ENCODE measurements at places on chromosomes 1 and 21.

- no peak for DNase-seq
Observed at GRCh38 chr21:30986965-30987364, 51.3 kb downstream of the KRTAP19-8 start.

DNA sequence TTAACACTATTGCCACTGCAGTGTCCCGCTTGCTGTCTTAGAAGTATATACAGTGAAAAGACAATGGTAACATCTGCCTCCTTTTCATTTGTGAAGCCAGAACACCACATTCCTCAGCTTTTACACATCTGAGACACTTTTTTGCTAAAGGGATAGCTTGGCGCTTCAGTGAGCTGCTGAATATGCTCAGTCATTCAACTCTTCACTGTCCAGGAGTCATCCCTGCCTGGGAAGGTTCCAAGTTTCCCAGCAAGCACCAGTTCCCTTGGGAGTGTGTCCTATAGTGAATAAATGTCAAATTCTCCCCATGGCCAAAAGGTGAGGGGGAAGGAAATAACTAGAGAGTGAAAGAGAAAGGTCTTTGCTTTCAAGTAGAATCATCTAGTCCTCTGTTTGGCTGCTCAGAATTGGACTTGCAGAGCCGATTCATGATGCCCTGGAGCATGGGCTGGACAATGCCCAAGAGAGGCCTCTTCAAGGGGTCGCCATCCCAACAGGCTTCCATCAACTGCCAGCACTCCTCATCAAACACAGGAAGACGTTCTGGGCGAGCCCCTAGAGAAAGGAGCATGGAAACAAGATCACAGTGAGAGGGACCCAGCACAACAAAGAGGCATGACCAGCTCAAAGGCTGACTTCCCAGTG is 25.5 kb upstream of the RBBP5 start:
- DNase-seq: peak; percentile 81

GRCh38 chr1:42933060-42933586 is 25.5 kb downstream of the SLC2A1 start:
- no peak for DNase-seq

GRCh38 chr1:62361431-62361830 is 42.2 kb upstream of the KANK4 start:
- no peak for DNase-seq

DNA sequence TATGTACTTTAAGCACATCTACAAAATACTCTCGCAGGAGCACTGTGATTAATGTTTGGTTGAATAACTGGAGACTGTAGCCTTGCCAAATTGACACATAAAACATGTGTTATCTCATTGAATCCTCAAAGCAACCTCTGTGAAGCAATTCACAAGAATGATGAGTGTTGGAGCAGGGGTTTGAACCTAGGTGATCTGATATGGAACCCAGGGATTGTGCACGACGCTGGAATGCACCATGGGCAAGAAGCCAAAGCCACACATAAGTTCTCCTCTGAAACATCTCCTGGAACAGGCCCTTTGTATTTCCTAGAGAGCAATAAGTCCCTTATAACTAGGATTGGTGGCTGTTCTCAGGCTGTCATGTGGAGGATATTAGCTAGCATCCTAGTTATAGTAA is 124.6 kb upstream of the IVNS1ABP start:
- DNase-seq: peak; percentile 88

- DNase-seq: no peak
Observed at GRCh38 chr1:16189003-16189402, 23.4 kb downstream of the ARHGEF19 start.

GRCh38 chr1:64183395-64184002 is 19.9 kb upstream of the UBE2U start:
- peak; percentile 48 for DNase-seq

DNA sequence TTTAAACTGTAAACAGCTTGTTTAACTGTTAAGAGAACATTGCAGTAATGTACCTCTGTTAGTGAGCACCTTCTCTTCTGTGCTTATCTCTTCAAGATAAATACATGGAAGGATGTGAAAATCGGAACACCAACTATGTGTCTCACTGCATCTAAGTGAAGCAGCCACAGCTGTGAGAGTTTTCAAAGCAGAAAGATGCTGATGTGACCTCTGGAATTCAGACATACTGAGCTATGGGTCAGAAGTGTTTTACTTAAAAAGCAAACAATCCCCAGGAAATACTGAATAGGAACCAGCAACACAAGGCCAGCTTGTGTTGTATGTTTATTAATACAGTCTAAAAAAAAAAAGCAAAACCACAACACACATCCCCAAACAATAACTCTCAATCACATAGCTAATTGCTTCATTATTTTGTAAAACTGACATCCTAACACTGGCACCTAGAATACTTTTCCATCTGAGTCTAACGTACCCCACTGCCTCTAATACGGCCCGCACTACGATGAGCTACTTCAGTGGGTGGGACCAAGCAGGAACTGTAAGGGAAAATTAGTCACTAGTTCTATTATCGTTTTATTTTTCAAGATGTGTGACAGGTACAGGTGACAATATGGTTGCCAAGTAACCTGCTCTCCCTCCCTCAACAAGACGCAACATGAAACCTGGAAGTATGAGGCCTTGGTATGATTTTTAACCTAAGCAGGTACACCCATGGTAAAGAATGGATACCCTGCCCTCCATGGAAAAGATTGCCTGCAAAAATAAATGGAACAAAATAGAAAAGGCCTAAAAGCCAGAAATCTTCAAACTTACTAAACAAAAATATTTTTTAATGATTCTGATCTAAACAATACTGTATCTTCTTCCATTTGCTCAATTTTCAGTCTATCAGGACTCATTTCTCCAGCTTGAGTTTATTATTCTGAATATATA is 13.9 kb downstream of the ERRFI1 start:
- no peak for DNase-seq

DNA sequence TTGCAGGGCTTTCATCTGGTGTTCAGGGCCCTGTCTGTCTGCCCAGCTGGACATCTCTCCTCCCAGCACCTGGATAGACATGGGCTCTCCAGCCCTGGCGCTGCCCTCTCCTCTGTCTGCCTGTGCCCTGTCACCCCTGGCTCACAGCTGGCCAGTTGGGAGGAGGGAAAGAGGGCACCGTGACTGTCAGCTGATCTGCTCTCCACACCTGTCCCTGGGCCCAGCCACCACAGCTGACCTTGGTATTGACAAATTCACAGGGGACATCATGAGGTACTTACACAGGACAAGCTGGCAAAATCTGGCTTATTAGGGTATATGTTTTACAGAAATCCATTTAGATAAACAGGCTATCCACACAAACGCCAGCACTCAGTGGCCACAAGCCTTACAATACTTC is 8.3 kb downstream of the TNR start:
- DNase-seq: no peak

GRCh38 chr21:14523234-14523633 is 22.9 kb downstream of the SAMSN1 start:
- DNase-seq: peak; percentile 1

- DNase-seq: no peak
Observed at GRCh38 chr1:192564099-192564498, 11.5 kb upstream of the RGS1 start.

DNA sequence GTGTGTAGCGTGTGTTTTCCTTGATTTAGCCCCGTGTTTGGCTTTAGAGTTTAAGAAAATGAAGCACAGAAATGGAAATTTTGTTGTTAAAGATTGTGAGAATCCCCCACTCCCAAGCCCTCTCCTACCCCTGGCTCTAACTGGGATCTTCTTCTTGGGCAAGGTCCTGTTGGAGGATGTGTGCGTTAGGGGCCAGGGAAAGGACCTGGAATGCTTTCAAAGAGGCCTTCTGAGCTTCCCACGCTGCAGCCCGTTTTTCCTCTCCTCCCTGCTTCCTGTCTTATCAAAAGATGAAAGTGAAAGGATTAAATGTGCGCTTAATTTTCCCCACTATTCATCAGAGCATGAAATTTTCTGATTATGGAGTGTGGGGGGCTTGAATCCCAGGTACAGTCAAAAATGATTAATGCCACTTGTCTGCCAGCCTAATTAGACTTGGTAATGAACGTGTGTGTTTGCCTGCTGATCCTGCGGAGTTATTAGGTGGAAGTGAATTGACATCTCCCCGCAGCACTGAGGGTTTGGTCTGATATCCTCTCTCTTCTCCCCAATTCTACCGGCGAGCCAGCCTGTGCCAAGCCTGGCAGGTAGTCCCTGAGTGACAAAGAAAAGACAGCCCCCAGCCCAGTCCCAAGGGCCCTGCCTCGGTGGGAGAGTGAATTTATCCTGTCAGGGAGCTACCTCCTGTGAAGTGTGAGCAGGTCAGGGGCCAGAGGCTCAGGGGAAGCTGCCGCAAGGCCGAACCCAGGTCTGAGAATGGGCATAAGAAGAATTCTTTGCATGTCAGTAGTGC is 4.9 kb downstream of the RASSF5 start:
- DNase-seq: no peak

GRCh38 chr21:17514124-17514845 is 1.4 kb downstream of the CXADR start:
- DNase-seq: peak; percentile 36

DNA sequence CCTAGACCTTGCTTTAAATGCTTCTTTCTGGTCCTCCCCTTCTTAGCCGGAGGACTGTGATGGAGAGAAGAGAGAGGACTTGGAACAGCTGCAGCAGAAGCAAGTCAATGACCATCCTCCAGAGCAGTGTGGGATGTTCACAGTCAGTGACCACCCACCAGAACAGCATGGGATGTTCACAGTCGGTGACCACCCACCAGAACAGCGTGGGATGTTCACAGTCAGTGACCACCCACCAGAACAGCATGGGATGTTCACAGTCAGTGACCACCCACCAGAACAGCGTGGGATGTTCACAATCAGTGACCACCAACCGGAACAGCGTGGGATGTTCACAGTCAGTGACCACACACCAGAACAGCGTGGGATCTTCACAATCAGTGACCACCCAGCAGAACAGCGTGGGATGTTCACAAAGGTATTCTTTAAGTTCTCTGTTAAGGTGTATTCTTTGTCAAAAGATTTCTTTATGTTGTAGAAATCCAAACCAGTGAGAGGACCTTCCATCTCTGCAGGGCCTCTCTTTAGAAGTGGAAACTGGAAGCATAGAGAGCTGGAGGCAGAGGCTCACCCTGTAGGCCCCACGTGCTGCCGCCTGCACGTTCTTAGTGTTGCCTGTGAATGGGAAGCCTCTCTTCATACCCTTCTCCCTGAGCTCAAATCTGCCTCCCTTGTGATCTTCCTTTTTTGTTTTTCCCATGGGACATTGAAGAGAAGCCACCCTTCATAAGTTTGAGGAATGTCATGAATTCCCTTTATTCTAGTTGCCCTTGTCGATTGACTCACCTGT is 10.6 kb downstream of the PCNT start:
- no peak for DNase-seq

- peak; percentile 91 for DNase-seq
Observed at GRCh38 chr1:236143104-236143948, 987 bp downstream of the GPR137B start.

GRCh38 chr1:940107-941014 is 16.6 kb downstream of the SAMD11 start:
- peak; percentile 80 for DNase-seq

DNA sequence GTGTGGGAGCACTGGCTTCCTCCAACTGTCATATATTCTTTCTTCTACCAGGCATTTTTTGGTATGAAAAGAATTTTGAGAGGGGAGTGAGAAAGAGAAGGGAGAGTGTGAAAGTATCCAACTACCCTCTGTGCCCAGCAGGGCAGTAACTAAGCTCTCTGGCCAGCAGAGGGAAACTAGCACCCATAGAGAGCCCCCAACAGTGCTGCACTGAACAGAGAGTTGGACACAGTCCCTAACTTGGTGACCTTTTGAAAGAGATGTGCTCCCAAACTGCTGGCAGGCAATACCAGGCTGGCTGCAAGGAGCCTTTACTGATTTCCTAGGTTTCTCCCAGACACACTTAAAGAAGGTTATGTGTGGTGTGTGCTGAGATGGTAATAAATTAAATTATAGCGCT is 118.8 kb upstream of the PBX1 start:
- DNase-seq: peak; percentile 12

GRCh38 chr1:232621050-232621449 is 8.9 kb downstream of the SIPA1L2 start:
- no peak for DNase-seq

DNA sequence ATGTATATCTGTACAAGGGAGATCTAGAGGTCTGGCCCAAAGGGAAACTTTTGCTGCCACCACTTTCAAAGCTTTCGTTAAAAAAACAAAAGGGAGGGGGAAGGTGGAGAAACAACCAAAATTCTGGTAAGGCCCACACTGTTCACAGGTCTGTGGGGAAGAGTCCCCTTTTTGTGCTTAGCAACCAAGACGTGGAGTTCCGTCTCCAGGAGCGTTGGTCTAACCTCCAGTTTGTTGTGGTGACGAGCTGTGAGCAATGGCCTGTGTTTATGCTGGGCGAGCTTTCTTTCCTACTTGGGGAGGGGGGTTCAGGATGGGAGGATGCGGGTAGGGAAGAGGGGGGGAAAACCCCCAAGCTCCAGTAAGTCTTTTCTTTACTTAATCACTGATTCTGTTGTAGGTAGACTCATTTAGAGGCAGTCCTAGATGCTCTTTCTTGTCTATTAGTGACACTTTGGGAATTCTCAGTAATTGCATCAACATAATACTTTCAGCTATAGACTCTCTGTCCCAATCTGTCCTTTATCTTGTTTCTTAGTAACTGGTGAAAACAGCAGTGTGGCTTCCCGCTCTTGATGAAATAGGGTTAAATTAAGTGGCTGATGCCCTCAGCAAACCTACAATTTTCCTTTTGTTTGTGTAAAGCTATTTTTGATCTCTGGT is 1.5 kb downstream of the HIPK1 start:
- peak; percentile 83 for DNase-seq

DNA sequence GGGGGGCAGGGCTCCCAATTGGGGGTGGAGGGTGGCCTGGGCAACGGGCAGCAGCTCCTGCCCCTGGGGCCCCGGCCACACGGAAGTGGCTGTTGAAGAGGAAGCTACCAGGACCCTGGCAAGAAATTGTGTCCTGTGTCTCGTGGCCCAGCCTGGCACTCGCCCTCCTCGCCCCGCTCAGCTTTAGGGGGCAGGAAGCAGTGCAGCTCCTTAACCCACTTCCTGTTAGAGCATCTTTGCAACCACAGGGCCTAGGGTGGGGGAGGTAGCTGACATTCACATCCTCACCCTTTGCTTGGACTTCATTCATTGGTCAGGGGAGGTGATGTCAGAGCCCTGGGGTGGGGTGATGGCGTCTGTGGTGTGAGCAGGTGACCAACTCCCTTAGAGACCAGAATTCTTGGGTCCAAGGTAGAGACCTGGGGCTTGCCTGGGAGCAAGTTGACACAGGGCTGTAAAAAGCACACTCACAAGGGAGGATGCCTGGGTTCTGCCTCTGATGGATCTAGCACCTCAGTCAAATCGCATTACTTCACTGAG is at the start of gene ARHGAP30:
TSS of gene ARHGAP30 (minus strand) at position 161 of the 540 bp plus-strand sequence. CDS start 267 bp downstream, outside the sequence.
- no peak for DNase-seq
